ENCODE measurements at places on chromosomes 4 and X.

DNA sequence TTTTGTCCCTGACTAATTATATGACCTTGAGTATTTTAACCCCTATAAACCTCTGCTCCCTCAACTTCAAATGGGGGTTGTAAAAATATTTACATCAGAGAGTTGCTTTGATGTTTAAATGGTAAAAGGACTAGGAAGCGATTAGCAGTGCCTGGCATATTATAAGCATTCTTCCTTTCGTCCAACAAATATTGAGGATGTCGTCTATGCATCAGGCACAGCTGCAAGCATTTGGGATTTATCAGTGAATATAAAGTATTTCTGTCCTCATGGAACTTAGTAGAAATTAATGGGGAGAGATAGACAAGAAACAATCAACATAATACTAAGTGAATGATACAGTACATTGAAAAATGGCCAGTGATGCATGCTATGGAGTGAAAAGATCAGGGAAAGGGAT is 115.5 kb upstream of the EDNRA start:
- no peak for DNase-seq

DNA sequence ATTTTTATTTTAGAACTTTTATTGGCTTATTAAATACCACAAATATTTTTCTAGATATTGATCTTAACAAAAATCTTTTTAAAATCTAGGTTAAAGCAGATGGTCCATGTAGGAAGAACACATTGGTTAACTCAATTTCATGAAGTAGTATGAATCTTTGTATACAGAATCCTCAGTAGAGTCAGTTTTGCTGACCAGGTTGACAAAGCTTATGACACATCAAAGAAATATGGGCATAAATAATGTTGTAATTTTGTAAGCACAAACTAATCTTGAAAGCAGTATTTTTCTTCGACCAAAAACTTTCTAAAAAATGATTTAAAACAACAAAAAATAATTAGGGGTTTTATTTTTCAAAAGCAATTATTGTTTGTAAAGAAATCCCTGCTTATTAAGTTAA is 479.3 kb upstream of the PCDH10 start:
- no peak for DNase-seq

DNA sequence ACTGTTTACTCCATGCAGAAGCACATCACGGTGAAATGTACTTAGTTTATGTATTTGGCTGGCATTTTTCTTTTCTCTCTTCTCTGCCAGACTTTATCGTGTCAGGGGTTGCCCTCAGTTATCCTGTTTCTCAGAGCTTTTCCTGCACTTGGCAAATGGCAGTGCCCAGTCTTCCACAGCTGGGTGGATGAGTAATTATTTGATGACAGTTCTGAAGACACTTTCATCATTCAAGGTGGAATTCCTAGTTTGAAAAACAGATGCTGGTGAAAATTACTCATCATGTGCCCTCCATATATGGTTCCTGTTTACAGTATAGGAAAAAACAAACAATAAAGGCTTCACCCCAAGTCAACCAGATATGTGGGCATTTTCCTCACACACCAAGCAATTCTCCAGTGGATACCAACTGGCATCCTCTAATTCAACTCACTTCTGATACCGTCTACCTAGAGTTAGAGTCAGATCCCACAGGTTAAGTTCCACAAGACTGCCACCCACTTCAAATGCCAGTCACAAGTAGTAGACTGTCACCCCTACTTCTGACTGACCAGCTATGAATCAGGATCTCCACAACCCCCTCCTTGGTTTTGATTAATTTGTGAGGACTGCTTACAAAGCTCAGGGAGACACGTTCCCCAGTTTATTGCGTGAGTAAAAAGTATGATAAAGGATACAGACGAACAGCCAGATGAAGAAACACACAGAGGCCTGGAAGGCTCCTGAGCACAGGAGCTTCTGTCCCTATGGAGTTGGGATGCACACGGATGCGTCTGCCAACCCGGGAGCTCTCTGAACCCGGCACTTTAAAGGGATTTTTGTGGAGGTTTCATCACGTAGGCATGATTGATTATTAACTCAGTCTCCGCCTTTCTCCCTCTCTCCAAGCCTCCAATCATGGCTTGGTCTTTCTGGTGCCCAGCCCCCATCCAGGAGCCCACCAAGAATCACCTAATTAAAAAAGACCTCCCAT is 72.9 kb downstream of the CLDN34 start:
- no peak for DNase-seq

- no peak for DNase-seq
Observed at GRCh38 chr4:111499291-111499690, 646.0 kb upstream of the FAM241A start.

DNA sequence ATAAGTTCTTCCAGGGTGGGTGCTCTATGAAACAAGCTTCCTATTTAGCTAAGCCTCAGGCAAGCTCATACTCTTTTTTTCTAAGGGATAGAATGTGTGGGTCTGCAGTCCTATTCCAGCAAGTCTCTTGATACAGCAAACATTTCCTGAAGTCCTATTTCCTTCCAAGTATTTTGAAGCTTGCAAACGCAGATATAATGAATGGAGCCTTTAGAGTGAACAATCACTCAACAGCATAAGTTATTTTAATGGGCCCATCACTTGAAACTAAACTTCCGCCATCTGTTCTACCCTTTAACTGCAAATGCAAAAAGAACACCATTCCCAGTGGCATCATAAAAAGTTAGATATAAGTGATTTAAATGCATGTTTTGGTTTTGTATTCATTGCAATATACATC is 108.3 kb upstream of the TAPT1 start:
- DNase-seq = no peak

Measured in stimulated activated CD4-positive, alpha-beta T cell treated with anti-CD3 and anti-CD28 coated beads, Interleukin-1b, Interleukin-23, amount 100 ng/mL, for 48 hours (primary cell).